Renal cortical epithelial cell (primary cell): ENCODE measurements at places on chromosomes 5 and 9. TPM values are rescaled to one million over a fixed set of nuclear protein-coding genes. Genes with fewer than 3 reads are reported as not detected.

Gene TAF11L2
- not detected in 2 replicates for total RNA-seq

GRCh38 chr5:124740991-124741583, 5.4 kb downstream of the ZNF608 start:
- DNase-seq: peak; percentile 87

Gene NDST1
- total RNA-seq: 86.0 and 225 TPM in 2 replicates

Gene MYORG
- 4.0 and 12.3 TPM in 2 replicates for total RNA-seq

Gene MEIKIN
- total RNA-seq: not detected in 2 replicates

Gene TMOD1
- total RNA-seq: 1.6 and 6.5 TPM in 2 replicates

DNA sequence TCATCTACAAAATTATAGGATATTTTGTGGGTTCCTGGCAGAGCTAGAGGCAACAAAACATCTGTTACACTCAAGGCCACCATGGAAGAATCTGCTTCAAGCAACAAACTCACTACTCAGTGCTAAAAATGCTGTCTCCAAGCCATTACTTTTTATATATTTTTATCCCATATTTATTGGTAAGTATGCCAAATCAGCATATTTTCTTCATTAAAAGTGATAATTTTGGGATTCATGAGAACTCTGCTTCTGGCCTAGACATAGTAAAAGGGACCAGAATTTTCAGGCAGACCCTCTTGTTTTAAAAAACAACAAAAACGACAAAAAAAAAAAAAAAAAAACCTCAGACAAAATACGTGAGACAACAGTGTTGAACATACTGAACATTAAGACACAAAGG, 236.0 kb downstream of the EDIL3 start:
- no peak for DNase-seq

DNA sequence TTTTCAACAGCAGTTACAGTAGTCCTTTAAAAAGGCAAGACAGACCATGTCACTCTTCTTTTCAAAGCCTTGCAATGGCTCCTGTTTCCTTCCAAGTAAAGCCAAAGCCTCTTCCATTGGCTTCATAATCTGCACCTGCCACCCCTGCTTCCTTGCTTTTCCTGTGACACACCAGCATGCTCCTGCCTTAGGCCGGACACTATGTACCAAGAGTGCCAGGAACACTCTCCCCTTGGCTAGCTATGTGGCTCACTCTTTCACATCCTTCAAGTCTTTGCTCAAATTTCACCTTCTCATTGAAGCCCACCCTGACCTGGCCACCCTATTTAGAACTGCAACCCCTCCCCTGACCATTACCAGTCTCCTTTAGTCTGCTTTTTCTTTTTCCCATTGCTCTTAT, 22.2 kb upstream of the TRAF1 start:
- no peak for DNase-seq

Gene MLANA
- 0.05 TPM in 1 of 2 replicates, not detected in the other for total RNA-seq

Gene CFAP157
- 0.10 TPM in 1 of 2 replicates, not detected in the other for total RNA-seq

Gene ARID3C
- not detected in 2 replicates for total RNA-seq

GRCh38 chr5:159362220-159362619, 31.9 kb upstream of the IL12B start:
- DNase-seq: no peak

DNA sequence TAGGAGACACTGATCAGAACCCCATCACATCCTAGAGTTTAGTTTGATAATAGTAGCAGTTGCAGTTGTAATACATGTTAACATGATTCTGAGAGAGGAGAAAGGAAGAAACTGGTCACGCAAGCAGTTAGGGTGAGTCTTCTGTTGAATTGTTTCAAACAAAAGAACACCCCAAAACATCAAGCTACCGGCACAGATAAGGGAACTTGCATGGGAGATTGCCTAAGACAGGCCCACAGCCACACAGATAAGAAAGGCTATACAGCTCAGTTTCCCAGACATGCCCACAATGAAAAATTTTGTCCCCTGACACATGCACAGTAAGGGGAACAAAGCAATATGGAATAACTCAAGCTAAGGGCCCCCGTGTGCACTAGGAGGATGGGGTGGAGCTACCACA, 15.9 kb downstream of the HSPB3 start:
- DNase-seq: no peak

- peak; percentile 18 for DNase-seq
These were observed 88.9 kb upstream of the CACNA1B start for GRCh38 chr9:137788561-137789294.

Gene PCDHB3
- total RNA-seq: 0.52 and 2.9 TPM in 2 replicates

Gene ZNF879
- 2.8 and 4.8 TPM in 2 replicates for total RNA-seq

DNA sequence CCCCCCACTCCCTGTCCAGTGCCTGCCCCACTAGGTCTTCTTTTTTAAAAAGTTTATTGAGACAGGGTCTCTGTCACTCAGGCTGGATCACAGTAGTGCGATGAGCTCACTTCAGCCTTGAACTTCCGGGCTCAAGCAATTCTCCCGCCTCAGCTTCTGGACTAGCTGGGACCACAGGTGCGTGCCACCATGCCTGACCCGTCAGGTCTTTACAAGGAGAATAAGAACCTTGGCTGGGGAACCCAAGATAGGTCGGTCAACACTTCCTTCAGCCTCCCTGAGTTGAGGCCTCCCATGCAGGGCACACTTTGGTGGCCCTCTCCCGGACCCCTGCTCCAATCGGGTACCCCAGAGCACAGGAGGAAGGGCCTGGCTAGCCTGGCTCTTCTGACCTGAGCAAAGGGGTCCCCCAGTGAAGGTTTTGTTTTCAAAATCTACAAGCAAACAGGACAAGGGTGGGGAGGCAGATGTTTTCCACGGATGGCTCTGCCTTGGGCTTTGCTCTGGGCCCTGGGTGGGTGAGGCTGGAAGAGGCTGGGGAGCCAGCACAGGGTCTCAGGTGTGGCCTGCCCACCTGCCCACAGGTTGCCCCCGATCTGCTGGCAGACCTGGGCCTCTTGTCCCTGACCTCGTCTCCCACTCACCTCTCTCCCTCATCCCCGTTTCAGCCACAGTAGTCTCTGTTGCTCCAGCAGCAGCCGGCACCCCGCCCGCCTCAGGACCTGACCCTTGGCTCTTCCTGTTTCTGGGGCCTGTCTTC, 108.7 kb upstream of the PHYKPL start:
- DNase-seq: no peak

Gene NSG2
- 0.15 TPM in 1 of 2 replicates, not detected in the other for total RNA-seq

- no peak for DNase-seq
These were observed 29.0 kb downstream of the AUH start for GRCh38 chr9:91332546-91333231.

Gene POLE3
- total RNA-seq: 36.1 and 53.0 TPM in 2 replicates

GRCh38 chr5:167582283-167582682, 709.2 kb upstream of the WWC1 start:
- peak; percentile 24 for DNase-seq

Gene NR4A3
- 0.15 and 0.35 TPM in 2 replicates for total RNA-seq

DNA sequence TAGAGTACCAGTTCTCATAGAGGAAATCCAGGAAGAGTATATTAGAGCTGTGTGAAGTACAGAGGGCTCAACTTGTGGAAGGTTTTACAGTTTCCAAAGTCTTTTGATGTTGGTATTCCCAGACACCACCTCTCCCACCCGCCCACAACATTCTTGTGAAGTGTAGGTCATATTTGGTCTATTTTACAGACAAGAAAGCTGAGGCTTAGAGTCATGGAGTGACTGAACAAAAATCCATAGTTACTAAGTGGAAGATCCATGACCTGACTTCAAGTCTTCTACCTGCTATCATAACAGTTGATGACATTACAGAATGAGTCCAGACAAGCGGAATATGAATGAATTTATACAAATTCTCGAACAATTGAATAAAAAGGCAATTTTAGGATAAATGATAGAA, 187.1 kb upstream of the RPS23 start:
- DNase-seq: no peak

GRCh38 chr5:171810227-171810626, 24.6 kb downstream of the SMIM23 start:
- no peak for DNase-seq

Gene SPATA31C1
- not detected in 2 replicates for total RNA-seq

Gene SLC4A9
- not detected in 2 replicates for total RNA-seq

DNA sequence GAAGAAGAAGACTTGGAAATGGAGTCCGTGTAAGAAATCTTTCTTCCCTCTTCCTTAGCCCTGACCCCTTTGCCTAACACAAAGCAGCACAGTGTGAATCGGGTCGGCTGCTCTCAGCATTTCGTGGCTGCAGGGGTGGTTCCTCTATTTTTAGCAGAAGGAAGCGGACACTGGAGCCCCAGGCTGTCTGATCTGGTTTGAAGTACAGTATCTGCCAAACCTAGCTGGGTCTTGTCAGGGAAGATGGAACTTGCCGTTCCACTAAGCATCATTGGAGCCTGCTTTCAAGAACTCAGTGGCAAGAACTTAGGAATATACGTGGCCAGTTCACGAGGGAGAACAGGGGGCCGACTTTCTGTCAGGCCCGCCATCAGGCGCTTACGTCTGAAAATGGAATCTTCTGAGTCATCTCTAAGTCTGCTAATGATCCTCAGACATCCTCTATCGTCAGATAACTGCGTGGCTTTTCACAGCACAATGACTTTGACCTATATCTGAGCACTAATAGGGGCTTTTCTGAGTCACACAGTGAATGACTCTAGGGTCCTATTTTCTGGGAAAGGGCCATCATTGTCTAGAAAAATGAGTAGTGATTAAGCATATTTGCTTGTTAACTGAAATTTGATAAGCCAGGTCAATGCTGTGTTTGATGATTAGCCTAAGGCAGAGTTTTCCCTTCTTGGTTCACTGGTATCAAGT, 43.3 kb upstream of the NCS1 start:
- DNase-seq: peak; percentile 89

Gene STING1
- 12.4 and 15.5 TPM in 2 replicates for total RNA-seq

DNA sequence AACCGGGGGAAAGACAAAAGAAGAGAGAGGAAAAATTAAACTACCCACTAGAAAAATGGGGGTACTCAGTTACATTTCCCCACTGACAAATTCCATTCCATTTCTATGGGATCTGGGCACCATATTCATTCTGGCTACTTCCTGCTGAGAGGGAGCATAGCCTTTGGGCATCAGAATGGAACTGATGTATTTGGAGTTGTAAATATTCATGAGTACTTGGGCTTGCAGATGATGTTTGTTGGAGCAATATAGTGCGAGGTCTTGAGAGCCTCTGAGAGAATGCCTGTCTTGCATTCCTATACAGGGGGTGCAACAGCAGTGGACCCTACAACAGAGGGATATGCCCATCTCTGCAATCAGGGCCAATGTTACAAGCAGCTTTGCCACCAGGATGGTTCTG, 16.7 kb downstream of the GMCL2 start:
- DNase-seq: no peak

Gene PCDHB14
- total RNA-seq: 0.35 and 3.5 TPM in 2 replicates

DNA sequence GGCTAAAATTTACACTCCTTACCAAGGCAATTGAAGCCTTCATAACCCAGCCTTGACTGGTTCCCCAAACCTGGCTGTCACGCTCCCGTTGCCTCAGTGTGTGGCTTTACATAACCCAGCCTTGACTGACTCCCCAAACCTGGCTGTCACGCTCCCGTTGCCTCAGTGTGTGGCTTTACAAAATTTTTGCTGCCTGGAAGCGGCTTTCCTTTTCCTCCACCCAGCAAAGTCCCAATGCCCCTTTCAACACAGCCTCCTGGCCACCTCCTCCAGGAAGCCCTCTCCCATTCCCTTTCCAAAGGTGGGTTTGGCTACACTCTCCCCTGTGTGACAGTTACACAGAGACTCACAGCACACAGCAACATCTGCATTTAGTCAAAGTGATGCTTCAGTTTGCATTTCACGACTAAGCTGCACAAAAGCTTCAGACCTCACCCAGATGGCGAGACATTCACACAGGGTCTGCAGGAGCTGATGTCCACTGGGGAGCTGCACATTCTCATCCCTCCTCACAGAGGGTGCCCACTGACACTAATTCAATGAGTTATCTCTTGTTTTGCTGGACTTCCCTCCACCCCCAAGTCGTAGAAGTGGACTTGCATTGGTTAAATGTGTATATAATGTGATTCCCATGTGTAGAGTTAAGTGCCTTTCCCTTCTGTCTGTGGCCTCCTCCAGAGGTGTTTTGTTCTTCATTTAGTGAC, 156.6 kb upstream of the PHYKPL start:
- DNase-seq: no peak
